NCI-H345 (cell line): ENCODE measurements at places on chromosomes 7 and 10.

GRCh38 chr7:17236171-17236570 is 62.3 kb upstream of the AHR start:
- no peak for DNase-seq

GRCh38 chr7:44172803-44173424 is 16.3 kb downstream of the GCK start:
- peak; percentile 84 for DNase-seq

DNA sequence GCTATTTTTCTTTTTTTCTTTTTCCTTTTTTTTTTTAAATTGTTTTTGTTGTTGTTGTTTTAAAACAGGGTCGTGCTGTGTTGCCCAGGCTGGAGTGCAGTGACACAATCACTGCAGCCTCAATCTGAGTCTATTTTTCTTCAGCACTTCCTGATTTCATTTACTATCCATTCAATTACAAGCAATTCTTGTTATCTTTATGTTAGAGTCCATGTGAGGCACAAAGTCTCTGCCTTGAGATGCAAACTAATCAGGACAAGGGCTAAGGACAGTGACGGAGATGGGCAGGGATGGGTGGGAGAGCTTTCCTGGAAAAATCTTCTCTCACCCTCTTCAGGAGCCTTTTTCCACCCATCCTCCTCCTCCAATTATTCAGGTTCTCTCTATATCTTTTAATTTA is 157.3 kb upstream of the AUTS2 start:
- no peak for DNase-seq

GRCh38 chr10:12540341-12540781 is 191.0 kb downstream of the CAMK1D start:
- DNase-seq, result peak; percentile 42

DNA sequence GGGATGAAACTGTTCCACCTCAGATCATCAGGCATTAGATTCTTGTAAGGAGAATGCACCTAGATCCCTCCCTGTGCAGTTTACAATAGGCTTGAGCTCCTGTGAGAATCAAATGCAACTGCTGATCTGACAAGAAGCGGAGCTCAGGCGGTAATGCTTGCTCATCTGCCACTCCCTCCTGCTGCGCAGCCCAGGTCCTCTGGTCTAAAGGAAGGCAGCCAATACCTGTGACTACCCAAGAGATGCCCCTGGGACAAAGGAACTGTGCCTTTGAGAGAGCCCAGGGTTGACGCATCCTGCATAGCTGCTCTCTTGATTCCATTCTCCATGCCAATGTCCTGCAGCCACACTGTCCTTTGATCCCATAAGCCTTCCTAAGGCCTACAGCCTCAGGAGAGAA is 73.1 kb downstream of the ADCYAP1R1 start:
- no peak for DNase-seq

DNA sequence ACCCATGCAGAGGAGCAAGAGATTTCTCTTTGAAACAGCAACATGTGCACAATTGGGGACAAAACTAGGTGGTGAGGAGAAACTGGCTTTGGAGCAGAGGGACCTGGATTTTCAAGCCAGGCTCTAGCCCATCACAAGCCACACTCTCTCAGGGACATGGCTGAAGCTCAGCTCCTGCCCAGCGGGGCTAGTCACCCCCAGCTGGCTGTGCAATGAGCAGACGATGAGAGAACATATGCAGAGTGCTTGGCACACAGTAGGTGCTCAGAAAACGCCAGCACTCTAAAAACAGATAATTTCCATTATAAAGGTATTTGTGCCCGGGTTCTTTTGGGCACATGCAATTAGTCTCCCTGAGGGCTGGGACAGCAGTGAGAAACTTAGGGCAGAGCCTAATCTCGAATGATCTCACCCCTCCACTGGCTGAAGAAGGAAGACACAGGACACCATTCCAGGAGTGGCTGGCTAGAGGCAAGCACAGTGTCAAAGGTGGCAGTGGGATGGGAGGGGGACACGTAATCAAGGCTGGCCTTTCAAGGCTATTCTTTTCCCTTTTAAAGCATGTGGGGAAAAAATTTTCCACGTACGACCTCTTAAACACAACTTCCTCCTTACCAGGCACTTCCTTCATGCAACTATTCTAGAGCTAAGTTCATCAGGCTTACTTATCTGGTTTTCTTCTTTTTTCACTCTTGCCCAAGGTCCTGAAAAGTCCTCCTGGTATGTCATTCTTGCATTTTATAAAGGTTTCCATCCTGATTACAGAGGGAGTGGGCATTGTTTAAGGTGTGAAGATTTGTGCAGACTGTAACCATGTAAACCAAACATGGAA is 15.1 kb downstream of the FAM53B start:
- no peak for DNase-seq

DNA sequence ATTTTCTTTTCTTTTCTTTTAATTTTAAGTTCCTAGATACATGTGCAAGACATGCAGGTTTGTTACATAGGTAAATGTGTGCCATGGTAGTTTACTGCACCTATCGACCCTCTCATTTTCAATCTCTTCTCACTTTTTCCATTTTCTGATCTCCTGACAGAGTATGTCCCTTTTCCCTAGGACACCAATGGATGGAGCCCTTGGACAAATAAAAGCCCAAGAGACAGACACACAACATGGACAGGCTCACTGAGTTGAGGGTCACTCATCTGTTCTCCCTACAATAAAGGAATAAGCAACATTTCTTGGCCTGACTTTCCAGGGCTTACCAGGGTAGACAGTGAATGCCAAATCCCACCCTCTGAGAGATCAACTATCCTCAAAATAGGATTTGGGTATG is 15.2 kb upstream of the UBE2D1 start:
- no peak for DNase-seq

- DNase-seq, result no peak
Observed at GRCh38 chr10:88417387-88418030, 165.6 kb downstream of the RNLS start.
